ENCODE measurements at places on chromosomes 1 and 21.

DNA sequence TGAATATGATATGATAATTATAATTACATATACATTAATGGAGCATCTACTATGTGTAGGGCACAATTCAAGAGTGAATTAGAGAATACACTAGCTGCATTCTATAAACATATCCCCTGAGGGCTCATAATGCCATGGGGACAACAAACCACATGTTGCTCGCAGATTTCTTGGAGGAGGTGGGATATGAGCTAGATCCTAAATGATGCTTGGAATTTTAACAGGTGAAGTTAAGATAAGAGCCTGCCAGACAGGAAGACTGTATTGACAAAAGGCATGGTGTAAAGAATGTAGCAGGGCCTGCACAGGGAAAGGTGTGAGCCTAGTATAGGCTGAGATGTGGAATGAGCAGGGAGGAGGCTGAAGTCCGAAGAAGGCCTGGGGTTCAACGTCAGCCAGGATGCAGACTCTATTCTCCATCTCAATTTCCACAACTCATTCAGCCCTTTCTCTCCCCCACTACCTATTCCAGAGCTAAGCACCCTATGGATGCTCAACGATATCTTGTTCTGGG is 120.2 kb downstream of the ELAVL4 start:
- DNase-seq: no peak

DNA sequence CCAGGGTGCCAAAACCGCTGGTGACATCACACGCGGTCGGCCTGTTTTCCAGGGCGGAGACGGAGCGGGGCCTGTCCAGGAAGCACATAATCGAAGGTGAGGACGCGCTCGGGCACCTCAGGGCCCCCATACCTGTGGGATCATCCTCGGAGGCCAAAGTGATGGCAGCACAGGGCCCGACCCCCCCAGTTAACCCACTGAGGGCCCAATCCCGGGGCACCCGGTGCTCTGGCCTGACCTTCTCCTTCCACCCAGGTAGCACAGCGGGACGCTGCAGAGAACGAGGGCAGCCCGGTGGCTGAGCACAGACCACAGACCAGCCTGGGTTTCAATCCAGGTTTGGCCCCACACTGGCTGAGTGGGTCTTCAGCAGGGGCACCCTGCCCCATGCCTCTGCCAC is 43.3 kb downstream of the KCNAB2 start:
- DNase-seq: no peak

DNA sequence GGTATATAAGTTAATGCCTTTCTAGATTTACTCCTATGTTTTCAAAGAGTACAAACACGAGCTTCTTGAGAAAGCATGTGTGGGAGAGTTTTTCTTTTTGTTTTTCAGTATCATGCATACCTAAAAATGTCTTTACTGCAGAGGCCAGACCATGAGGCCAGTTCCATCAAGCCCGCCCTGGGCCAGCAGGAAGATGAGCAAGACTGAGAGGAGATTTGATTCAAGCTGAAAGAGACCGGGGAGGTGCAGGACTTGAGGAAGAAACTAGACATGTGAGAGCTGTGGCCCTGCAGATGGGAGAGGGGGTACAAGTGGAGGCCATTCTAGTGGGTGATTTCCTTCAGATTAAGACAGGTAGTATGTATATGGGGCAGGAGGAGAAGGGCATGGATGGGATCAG is 33.4 kb upstream of the NTPCR start:
- DNase-seq: no peak

- no peak for DNase-seq
Measured at GRCh38 chr1:23627069-23627735, 64.4 kb upstream of the RPL11 start.

DNA sequence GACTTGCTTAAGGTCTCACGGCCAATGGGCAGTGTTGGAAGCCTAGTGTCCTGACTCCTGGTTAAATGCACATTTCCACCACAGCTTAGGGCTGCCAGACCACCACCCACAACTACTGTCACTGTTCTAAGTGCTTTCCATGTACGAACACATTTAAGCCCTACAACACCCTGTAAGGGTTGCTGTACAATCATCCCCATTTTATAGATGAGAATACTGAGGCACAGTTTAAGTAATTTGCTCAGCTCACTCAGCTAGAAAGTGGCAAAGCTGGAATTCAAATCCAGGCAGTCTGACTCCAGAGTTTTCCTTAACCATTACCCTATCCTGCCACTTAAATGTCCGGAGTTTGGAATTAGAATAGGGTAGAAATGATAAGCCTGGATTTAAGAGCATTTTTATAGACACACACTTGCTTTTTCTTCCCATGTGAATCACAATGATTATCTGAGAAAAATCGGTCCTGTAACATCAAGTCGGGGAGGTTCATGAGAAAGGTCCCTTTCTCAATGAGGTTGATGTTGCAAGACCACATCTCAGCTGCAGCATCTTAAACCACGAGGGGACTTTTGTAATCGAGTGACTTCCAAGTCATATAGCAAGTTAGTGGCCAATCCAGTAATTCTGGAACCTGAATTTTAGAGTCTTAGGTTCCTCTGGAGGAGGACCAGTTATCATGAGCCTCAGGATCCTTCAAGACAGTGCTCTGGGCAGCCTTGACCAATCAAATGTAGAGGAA is 8.6 kb downstream of the E2F2 start:
- DNase-seq: no peak

DNA sequence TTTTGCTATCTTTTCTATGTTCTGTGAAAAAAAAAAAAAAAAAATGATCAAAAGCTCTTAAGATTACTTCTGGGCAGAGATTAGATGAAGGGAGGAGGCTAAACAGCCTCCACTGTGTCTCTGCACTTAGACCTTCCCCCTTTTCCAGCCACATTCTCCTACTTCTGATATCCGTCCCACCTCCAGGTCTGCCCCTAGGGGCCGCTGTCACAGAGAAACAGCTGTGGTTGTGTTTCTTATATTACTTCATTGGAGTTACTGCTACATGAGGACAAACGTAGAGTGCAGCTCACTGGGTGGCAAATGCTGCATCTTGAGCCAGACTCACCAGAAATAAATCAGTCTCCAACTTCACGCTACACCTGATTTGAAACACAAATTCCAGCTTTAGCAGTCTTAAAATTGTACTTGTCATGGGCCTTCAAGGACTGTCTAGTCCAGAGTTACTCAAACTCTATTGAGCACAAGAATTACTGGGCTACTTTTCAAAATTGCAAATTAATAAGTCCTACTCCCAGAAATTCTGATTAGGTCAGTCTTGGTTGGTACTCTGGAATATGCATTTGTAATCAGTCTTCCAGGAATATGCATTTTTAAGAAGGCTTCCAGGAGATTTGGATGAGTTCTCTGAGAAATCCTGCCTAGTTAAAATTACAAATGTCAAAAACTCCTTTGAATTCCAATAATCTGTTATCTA is 125.2 kb upstream of the PTBP2 start:
- no peak for DNase-seq

GRCh38 chr1:215835951-215836350 is 268.8 kb downstream of the KCTD3 start:
- DNase-seq: no peak

GRCh38 chr1:214086945-214087344 is 99.2 kb downstream of the PROX1 start:
- no peak for DNase-seq

DNA sequence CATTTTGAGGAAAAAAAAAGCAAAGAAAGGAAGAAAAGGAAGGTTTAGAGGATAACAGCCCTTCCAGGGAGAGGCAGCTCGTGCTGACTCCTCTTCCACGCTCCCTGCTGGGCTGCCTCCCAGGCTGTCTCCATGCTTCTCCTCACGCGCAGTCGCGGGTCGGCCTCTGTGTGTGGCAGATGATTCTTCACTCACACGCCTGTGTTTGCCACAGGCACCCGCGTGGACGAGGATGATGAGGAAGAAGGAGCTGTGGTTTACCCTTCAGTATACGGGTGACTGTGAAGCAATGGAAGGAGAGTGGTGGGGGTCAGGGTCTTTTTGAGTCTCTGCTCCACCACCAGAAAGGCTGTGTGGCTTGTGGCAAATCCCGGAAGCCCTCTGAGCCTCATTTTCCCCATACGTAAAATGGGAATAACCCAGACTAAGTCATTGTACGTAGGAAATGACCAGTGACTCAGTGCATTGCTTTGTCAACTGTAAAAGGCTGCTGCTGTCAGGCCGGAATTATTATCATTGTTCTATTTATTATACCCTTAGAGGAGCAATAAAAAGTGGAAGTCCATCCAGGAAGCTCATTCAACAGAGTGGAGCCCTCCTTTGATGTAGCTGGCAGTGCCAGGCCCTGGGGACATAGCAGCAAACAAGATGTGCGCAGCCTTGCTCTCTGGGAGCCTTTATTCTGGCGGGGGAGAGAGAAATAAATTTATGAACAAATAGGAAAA is 11.9 kb upstream of the SH2D2A start:
- DNase-seq: no peak

- no peak for DNase-seq
Measured at GRCh38 chr1:211741116-211741515, 65.7 kb upstream of the NEK2 start.

GRCh38 chr1:182809414-182809957 is 19.9 kb downstream of the NPL start:
- DNase-seq: no peak

DNA sequence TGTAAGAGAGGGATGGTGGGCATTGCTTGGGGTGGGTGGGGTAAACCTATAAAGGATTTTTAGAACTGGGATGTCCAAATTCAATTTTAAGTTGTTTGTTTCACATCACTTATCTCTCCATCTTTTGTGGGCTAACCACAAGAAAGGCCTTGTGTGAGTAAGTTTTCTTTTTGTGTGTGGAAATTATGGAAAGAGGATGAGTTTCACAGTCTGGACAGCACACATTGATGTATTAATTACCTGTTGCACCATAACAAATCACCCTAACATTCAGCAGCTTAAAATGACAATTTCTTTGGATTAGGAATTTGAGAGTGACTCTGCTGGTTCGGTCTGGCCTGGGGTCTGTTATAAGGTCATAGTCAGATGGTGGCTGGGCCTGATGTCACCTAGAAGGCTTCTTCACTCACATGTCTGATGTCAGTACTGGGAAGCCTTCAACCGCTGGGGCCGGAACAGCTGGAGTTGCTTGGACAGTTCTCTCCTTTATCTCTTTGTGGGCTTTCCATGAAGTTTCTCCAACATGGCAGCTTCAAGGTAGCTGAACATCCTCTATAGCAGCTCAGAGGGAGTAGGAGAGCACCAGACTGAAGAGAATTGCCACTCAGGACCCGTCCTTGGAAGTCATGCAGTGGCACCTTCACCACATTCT is 2.0 kb upstream of the COL9A2 start:
- no peak for DNase-seq

GRCh38 chr1:54408147-54409066 is 2.2 kb upstream of the SSBP3 start:
- DNase-seq: no peak
